Kidney (tissue), 22 donors: ENCODE measurements at places on chromosomes 16 and 17.
A peak's percentile ranks its signal among the peaks of the same experiment; 100 is the strongest.

GRCh38 chr17:2183346-2183745 is 120.2 kb downstream of the SMG6 start:
- H3K27ac ChIP-seq: no peak overlapping the region
- H3K27me3 ChIP-seq: no peaks in the 10 kb centered on the region
- DNase-seq: no peak

DNA sequence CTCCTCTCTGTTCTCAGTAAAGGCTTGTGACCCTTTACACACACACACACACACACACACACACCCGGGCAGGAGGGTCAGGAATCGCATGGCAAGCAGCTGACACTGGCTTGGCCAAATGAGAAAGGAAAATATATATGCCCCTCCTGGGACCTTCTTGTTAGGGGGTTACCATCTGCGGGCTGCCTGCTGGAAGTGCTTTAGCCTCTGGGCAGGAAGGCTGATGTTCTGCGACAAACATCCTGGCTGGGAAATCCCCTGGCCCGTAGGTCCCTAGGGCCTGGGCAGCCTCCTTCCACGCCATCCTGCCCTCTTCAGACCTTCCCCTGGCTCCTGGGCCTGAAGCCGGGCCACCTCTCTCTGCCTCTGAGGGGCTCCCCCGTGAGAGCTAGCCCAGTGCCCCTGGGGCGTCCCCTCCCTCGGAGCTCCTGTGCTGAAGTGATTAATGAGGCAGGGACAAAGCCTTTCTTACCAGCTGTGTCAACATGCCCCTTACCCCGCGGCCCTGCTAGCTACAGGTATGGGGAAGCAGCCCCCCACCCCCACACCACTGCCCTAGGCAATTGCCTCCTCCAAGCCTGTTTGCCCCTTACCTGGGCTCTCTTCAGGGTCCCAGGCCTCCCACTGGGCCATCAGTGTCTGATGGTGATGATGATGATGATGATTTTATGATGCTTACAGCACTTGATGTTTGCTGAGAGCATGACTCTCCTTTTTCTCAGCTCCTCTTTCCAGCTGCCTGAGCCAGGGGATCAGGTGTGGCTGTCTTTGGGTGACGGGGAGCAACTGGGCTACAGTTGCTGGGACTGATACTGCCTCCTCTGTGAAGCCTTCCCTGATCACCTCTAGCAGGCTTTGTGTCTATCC is 32.8 kb upstream of the ETV4 start:
- no peak overlapping the region for H3K27ac ChIP-seq
- peak; percentile 86 for DNase-seq
- no peaks in the 10 kb centered on the region for H3K27me3 ChIP-seq

GRCh38 chr16:84379709-84380362 is 11.5 kb downstream of the ATP2C2 start:
- H3K27me3 ChIP-seq: no peaks in the 10 kb centered on the region
- H3K4me1 ChIP-seq: no peaks in the 10 kb centered on the region

GRCh38 chr16:920051-920681 is 50.6 kb downstream of the LMF1 start:
- H3K4me3 ChIP-seq: no peak overlapping the region
- H3K36me3 ChIP-seq: no peaks in the 10 kb centered on the region
- no peak for DNase-seq
- no peaks in the 10 kb centered on the region for H3K27me3 ChIP-seq

GRCh38 chr16:66618588-66619375 is 14.3 kb downstream of the CMTM3 start:
- no peak overlapping the region for H3K27ac ChIP-seq
- no peaks in the 10 kb centered on the region for H3K36me3 ChIP-seq
- H3K4me1 ChIP-seq: no peaks in the 10 kb centered on the region
- H3K4me3 ChIP-seq: no peak overlapping the region
- no peaks in the 10 kb centered on the region for H3K27me3 ChIP-seq
- DNase-seq: no peak

DNA sequence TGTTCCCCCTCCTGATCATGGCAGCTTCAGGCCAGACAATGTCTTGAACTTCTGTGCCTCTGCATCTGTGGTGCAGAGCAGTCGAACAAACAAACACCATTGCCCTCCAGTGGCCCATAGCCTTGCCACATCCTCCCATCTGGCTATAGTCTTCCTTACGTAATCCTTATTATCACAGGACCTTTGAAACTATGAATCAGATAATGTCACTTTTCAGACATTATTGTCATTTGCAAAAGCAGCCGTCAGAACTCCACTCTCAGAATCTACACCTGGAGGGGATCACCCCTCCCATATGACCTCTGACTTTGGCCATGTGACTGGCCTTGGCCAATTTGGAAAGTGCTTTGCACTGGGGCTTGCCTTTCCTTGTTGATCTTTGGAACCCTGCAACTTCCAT is 387.3 kb downstream of the MAF start:
- H3K27ac ChIP-seq: no peak overlapping the region
- no peak for DNase-seq
- no peaks in the 10 kb centered on the region for H3K27me3 ChIP-seq
- no peaks in the 10 kb centered on the region for H3K36me3 ChIP-seq
- H3K4me1 ChIP-seq: no peaks in the 10 kb centered on the region

GRCh38 chr16:51267681-51268080 is 116.6 kb upstream of the SALL1 start:
- no peak overlapping the region for H3K27ac ChIP-seq
- H3K4me3 ChIP-seq: no peak overlapping the region
- no peak for DNase-seq
- no peaks in the 10 kb centered on the region for H3K27me3 ChIP-seq

DNA sequence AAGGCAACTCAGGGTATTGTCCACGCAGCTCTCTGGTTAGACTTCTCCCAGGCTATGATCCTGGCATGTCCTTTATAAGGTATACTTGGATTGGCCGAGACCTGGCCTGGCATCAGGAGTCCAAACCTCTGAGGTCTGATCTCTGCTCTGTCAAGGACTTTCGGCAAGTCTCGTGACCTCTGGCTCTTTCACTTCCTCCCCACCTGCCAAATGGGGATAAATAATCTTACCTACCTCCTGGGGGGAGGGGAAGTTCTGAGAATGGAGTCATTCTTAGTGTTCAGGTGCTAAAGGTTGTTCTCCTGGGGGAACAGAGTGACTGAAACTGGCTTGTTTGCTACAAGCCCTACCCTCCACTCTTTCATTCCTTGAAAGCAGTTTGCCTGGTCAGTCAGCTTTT is 7.6 kb downstream of the ATXN1L start:
- H3K27me3 ChIP-seq: no peaks in the 10 kb centered on the region
- H3K36me3 ChIP-seq: peaks cover 34% of the 10 kb centered on the region
- no peak overlapping the region for H3K4me3 ChIP-seq
- no peak for DNase-seq
- peaks cover 21% of the 10 kb centered on the region for H3K4me1 ChIP-seq

GRCh38 chr16:21950782-21951521 is 2.2 kb upstream of the UQCRC2 start:
- H3K27ac ChIP-seq: no peak overlapping the region
- H3K27me3 ChIP-seq: no peaks in the 10 kb centered on the region
- H3K4me3 ChIP-seq: no peak overlapping the region
- H3K36me3 ChIP-seq: no peaks in the 10 kb centered on the region

DNA sequence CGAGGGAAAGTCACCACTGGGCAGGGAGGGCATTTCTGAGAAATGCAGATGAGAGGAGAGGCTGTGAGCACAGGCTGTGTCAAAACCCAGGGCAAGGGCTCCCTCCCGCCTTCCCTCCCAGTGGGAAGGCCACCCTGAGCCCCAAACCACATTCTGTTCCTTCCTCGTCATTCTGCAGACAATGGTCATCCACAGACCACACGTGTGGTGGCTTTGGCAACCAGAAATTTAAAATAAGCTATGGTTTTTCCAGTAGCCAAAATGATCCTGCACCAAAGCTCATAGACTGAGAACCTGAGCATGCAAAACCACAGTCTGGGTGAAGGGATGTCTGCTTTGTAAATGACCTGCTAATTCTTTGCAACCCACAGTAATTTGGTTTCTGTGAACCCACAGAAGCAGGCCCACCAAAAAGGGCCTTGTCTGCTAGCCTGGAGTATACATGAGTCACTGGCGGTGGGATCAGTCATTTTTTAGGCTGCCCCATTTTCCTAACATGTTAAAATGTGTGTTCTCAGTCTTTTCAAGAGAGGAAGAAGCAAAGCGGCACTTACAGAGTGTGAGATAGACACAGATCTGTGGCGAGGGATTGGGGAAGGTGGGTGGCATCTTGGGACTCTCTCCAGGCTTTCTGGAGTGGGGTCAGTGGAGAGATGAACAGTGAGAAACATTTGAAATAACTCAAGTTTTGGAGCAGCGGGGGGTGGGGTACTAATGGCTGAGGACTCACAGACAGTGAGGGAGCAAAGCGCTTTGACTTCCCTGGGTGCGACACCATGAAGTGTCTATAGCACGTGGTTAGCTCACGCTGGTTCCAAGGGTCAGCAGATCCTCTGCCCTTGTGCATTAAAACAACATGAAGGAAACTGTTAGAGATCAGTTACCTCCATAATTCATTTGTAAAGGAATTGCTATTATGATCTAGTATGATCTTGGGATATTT is 20.5 kb downstream of the GRB7 start:
- H3K36me3 ChIP-seq: no peaks in the 10 kb centered on the region
- no peak overlapping the region for H3K4me3 ChIP-seq
- no peaks in the 10 kb centered on the region for H3K4me1 ChIP-seq
- H3K27ac ChIP-seq: no peak overlapping the region
- H3K27me3 ChIP-seq: no peaks in the 10 kb centered on the region

- H3K27me3 ChIP-seq: no peaks in the 10 kb centered on the region
- no peaks in the 10 kb centered on the region for H3K4me1 ChIP-seq
- H3K27ac ChIP-seq: no peak overlapping the region
- DNase-seq: no peak
Measured at GRCh38 chr16:71341881-71342280, 16.6 kb upstream of the CALB2 start.

DNA sequence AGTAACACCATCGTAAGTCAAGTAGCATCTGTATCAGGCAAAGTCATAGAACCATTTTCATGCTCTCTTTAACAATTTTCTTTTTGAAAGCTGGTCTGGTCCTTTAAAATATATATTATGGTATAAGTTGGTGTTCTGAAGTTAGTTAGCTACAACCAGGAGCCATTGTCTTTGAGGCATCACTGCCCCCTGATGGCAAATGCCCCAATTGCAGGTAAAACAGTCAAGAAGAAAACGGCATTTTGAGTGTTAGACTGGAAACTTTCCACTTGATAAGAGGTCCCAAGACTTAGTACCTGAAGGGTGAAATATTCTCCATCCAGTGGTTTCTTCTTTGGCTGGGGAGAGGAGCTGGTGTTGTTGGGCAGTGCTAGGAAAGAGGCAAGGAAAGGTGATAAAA is 14.1 kb downstream of the TP53 start:
- no peaks in the 10 kb centered on the region for H3K27me3 ChIP-seq
- H3K4me1 ChIP-seq: no peaks in the 10 kb centered on the region
- H3K36me3 ChIP-seq: peaks cover 34% of the 10 kb centered on the region
- no peak overlapping the region for H3K27ac ChIP-seq
- DNase-seq: no peak

DNA sequence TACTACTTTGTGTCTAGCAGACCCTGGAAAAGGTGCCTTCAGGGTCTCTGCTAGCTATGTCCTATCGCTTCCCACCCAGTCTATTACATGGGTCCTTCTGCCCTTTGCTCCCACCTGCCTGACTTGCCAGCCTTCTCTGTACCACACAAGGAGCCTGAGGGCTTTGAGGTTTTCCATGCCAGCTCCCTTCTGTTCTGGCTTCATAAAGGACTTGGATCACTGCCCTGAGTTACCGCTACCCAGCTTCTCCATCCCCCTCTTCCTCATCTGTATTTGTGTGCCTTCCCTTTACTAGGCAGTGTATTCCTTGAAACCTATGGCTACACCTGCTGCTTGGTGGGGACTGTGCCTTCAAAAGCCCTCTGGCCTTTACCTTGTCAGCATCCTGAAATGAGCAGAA is 19.6 kb upstream of the LLGL1 start:
- no peaks in the 10 kb centered on the region for H3K4me1 ChIP-seq
- peaks cover 2% of the 10 kb centered on the region for H3K36me3 ChIP-seq
- H3K27me3 ChIP-seq: no peaks in the 10 kb centered on the region
- H3K4me3 ChIP-seq: no peak overlapping the region

DNA sequence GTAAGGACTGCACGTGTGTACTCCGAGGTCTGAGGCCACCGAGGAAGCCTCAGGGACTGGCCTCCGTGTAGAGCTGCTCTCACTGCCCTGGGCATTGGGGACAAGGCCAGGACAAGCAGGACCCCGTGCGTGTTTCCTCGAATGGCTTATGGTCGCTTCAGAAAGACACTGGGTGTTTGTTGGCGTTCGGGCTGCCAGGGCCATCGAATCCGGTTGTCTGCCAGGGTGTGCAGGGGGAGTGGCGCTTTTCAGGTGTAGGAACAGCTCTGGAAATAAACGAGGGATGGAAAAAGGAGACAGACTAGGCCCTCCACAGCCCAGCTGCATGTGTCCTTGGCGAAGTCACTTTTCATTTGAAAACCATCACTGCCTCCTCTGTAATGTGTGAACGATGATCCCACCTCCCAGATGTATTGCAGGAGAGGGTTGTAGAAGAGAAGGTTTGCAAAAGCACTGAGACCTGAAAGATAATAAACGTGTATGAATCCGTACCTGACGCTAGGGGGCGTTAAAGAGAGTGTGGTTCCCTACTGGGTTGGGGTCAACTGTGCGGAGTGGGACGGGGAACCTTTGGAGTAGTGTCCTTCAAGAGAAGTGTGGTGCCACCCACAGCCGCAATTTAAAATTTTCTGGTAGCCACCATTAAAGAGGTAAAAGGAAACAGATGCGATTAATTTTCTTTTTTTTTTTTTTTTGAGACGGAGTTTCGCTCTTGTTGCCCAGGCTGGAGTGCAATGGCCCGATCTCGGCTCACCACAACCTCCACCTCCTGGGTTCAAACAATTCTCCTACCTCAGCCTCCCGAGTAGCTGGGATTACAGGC is 2.1 kb upstream of the ZSCAN10 start:
- no peaks in the 10 kb centered on the region for H3K27me3 ChIP-seq
- no peaks in the 10 kb centered on the region for H3K36me3 ChIP-seq
- no peak overlapping the region for H3K27ac ChIP-seq
- no peak overlapping the region for H3K4me3 ChIP-seq
- H3K4me1 ChIP-seq: no peaks in the 10 kb centered on the region
- DNase-seq: no peak

GRCh38 chr17:51335883-51336822 is 75.8 kb downstream of the UTP18 start:
- DNase-seq: no peak
- H3K4me1 ChIP-seq: no peaks in the 10 kb centered on the region
- H3K36me3 ChIP-seq: no peaks in the 10 kb centered on the region

GRCh38 chr17:62625184-62625869 is 2.1 kb upstream of the MRC2 start:
- no peaks in the 10 kb centered on the region for H3K27me3 ChIP-seq
- H3K36me3 ChIP-seq: no peaks in the 10 kb centered on the region
- H3K4me3 ChIP-seq: no peak overlapping the region
- H3K4me1 ChIP-seq: no peaks in the 10 kb centered on the region
- DNase-seq: no peak
